ENCODE measurements at places on chromosomes 2 and 18.

GRCh38 chr2:179751163-179751809 lies 110.1 kb downstream of the ZNF385B start:
- DNase-seq: no peak

GRCh38 chr2:8658064-8658862 lies 23.6 kb upstream of the ID2 start:
- no peak for DNase-seq

- peak; percentile 62 for DNase-seq
Measured at GRCh38 chr2:42196403-42197267, 27.5 kb downstream of the EML4 start.

GRCh38 chr2:238985931-238986446 lies 138.1 kb downstream of the TWIST2 start:
- DNase-seq: no peak

Measured in left colon (tissue), 2 donors.